GDM1 (cell line): ENCODE measurements at places on chromosomes 3 and 15.

GRCh38 chr3:9142362-9142761 is 107.1 kb downstream of the SRGAP3 start:
- no peak for DNase-seq

DNA sequence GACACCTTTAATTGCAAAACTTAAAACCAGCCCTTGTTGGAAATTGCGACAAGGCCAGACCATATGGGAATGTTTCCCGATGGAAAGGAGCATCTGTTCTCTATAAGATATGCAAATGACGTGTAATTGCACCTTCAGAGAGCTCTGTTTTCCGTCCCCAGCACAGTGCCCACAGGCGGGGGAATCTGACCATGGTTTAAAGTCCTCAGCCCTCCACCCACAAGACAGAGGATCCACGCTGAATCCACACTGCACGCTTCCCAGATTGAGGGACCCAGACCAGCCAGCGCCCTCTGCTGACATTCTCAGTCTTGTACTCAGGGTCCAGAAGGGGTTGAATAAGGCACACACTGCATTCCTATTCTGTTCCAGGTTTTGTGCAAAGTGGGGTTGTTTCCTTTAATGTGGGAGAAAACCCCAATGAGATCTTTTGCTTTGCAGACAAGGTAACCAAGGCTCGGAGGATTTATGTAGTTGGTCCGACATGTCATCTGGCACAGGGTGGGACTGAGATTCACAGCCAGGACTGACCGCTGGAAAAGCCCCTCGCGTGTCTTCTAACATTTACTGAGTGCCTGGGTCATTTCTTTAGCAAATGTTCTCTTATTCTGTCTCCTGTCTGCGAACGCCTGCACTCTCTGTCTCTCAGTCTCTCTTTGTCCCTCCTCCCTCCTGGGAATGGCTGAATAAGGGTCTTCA is 36.8 kb upstream of the KLHL25 start:
- DNase-seq = no peak

- DNase-seq = no peak
Measured at GRCh38 chr15:83324799-83325198, 40.3 kb upstream of the BNC1 start.

DNA sequence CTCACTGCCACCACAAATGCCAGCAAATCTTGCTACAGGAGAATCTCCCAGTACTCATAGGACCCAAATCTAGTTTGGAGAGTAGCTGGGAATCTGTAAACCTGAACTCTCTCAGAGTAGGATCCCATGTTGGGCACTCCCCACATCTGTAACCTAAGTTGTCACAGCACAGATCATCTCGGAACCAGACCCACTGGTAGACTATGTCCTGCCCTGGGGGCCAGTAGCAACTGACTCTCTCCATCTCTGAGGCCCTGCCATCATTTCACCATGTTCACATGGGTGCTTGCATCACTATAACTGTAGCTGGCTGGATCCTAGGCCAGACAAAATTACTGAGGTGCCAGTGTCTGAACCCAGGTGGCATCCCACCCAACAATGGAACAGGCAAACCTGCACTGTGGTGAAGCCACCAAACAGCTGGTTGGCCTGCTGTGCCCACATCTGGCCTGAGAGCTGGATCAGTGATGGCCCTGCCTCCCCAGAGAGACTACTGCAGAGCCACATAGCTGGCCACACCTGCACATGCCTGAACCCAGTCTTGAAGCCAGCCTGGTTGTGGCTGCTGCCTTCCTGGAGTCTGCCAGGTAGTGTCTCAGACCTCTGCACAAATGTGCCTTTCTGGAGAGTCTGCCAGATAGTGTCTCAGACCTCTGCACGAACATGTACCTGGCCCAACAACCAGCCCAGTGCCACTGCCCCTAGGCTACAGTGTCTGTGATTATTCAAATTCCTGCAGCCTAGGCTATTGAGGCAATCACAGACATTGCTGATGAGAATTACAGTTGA is 82.0 kb downstream of the ISL2 start:
- DNase-seq = no peak

- DNase-seq = no peak
Measured at GRCh38 chr3:165803471-165803870, 33.8 kb downstream of the BCHE start.

GRCh38 chr15:42048080-42048820 is 27.4 kb upstream of the PLA2G4E start:
- no peak for DNase-seq

GRCh38 chr3:119643528-119643927 is 16.9 kb downstream of the POPDC2 start:
- DNase-seq = no peak

GRCh38 chr3:165837058-165837525 is at the start of gene BCHE:
Gene BCHE (minus strand): TSS chr3:165837423. CDS start chr3:165831033, 6,390 bp downstream.
- DNase-seq = no peak

DNA sequence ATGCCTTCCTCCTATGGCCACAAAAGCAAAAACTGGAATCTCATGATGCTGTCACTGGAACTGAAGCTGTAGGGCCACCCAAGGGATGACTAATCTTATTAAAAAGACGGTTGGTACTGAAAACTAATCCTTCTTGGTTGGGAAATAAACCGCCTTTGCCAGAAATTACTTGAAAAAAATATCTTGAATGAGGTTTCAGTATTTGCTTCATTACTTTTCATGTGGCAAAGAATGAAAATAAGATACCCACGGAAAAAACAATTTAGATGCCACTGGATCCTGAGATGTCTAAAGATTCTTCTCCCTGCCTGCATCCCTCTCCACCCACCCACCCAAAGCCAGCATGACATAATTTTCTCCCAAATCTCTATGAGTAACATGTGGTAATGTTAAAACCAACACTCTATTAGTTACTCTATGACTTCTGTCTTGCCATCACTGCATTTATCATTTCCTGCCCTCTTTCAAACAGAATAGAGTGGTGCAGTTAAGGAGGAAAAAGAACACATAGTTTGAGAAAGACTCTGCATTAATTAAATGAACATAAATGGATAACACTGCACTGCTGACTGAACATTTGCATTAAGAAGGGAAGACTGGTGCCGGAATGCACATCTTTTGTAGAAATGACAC is 111.8 kb upstream of the DPH6 start:
- DNase-seq = no peak

- no peak for DNase-seq
Measured at GRCh38 chr3:57949785-57950615, 58.2 kb upstream of the FLNB start.

GRCh38 chr3:14340960-14341708 is 61.3 kb upstream of the SLC6A6 start:
- DNase-seq = no peak

DNA sequence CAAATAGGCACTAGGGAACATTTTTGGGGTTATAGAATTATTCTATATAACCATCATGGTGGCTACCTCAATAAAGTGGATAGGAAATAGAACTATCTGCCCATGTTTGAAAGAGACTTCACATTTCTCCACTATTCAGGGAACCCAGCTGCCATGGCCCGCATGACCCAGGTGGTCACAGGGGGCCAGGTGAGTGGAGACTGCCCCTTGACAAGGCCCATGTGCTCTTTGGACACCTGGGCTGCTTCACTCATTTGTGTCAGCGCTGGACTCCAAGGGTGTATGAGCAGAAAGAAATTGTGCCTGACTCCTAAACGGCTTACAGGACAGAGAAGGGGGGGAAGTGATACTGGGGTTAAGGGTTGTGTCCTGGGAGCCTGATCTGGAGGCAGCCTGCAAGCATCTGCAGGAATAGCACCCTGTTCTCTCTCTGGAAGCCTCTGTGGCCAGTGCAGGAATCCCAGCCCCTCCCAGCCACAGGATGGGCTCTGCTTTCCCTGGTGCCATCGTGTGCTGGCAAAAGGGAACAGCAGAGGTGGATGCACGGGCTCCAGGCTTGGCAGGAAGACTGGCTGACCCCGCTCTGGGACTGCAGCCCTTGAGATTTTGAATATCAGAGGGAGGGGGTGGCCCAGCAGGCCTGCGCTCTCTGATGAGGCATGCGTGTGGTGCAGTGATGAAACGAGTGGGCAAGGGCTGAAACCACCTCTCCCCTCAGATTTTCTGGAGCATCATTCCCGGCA is 9.1 kb upstream of the C3orf22 start:
- DNase-seq = no peak

DNA sequence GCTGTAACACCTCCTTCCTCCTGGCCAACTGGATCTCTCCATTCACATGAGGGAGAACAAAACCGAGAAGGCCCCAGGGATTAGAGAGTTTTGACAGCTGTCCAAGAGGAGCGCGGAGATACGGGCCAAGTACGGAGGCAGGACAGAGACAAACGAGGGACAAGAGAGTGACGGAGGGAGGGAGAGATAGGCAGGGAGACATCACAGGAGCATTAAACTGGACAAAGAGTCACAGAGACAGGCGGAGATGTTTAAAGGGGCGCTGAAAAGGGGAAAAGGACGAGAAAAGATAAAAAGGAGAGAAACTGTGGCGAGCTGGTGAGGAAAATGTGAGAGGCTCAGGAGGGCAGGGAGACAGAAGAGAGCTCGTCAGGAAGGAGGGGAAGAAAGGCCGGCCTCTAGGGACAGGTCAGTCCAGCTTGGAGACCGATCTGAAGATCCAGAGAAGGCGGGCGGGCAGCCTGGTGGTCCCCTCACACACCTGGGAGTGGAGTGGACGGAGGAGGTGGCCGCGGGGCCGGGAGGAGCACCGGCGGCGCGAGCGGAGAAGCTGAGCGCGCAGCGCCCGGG is 40.5 kb upstream of the ROPN1 start:
- DNase-seq = no peak

DNA sequence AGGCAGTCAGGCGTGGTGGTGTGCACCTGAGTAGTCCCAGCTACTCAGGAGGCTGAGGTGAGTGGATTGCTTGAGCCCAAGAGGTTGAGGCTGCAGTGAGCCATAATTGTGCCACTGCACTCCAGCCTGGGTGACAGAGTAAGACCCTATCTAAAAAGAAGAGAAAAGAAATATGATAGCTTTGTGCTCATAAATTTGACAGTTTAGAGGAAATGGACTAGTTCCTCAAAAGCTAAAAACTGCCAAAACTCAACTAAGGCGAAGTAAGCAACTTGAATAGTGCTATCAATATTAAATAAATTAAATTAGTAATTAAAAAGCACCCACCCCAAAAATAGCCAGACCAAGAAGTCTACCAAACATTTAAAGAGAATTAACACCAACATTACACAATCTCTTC is 24.5 kb upstream of the SLC15A2 start:
- no peak for DNase-seq

DNA sequence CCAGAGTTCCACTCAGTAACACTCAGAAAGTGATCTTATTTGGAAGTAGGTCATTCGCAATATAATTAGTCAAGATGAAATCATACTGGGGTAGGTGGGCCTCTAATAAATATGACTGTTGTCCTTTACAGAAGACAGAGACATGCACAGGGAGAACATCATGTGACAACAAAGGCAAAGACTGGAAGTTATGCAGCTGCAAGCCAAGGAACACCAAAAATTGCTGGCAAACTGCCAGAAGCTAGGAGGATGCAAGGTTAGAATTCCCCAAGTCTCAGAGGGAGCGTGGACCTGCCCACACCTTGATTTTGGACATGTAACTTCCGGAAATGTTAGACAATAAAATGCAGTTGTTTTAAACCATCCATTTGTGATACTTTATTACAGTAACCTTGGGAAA is 471.5 kb upstream of the AGTR1 start:
- DNase-seq = no peak

DNA sequence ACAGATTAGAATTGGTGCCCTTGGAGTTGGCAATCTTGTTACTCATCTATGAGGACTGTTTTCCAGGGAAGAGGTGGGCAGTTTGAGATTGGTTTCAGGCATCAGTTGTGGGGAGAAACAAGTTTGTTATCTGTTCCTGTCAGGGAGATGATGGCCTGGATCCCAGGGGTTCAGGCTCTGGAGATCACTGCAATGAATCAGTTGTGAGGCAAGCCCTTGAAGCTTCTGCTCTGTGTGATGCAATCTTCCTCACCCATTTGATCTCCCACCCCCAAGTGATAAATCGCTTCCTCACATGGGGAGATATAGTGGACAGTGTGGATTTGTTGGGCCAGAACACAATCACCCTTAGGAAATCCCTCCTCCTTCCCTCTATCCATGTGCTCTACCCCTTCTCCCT is 276.6 kb upstream of the LRTM1 start:
- DNase-seq = no peak

GRCh38 chr3:155428563-155428962 is 135.1 kb upstream of the STRIT1 start:
- no peak for DNase-seq

GRCh38 chr3:861721-862120 is 231.1 kb upstream of the CNTN6 start:
- no peak for DNase-seq

- DNase-seq = no peak
Measured at GRCh38 chr15:83340087-83340486, 55.6 kb upstream of the BNC1 start.

- DNase-seq = no peak
Measured at GRCh38 chr15:29986946-29987345, 95.8 kb upstream of the GOLGA8J start.

- DNase-seq = peak; percentile 34
Measured at GRCh38 chr15:74315626-74316025, 51.8 kb downstream of the CYP11A1 start.

DNA sequence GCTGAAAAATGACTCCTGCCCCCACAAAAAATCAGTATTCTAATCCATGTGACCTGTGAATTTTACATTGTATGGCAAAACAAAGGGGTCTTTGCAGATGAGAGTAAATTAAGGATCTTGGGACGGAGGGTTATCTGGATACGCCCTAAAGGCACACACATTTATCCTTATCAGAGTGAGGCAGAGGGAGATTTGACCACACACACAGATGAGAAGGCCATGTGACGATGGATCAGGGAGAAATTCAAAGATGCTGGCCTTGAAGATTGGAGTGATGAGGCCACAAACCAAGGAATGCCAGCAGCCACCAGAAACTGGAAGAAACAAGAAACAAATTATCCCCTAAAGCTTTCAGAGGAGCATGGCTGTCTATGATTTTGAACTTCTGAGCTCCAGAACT is 288.5 kb downstream of the XXYLT1 start:
- DNase-seq = no peak

DNA sequence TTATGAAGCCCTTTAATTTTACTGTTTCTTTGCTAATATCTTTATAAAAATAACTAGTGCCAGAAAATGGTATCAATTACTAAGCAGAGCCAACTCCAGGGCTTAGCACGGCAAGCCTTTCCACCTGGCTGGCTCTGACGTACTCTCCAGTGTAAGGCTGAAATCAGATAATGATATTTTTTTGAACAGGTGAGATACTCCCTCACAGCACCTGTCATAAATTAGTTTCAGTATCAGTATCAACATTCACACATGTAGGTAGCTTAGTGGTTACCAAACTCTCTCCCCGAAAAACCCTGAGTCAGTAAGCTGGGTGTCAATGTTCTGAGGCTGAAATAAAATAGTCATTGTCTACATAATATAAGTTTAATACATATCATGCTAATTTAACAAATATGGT is 710.1 kb downstream of the SQOR start:
- DNase-seq = no peak

- no peak for DNase-seq
Measured at GRCh38 chr15:91589360-91589759, 264.1 kb upstream of the SLCO3A1 start.

GRCh38 chr3:138473391-138473790 is 39.0 kb downstream of the ESYT3 start:
- no peak for DNase-seq

GRCh38 chr3:57803647-57804081 is 47.6 kb downstream of the SLMAP start:
- no peak for DNase-seq
